ENCODE measurements at places on chromosomes 7 and 10.

DNA sequence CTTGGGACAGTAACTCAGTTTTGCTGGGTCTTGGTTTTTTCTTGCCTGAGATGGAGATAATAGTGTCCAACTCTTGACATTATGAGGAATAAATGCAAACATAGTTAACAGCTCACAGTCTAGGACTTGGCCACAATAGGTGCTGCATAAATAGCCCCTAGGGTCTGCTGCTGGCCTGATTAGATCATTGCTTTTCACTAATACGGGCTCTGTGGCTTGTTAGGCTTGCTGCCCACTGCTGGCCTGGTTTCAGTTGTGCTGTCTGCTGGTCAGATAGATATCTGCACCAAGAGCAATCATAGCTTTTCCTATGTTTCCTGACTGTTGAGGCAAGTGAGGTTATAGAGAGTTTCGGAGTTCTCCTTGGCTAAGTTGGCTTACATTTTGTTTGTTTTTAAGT lies 246.1 kb downstream of the DNAJB9 start:
- no peak for DNase-seq

- no peak for DNase-seq
Observed at GRCh38 chr10:102384053-102384452, 11.5 kb upstream of the NFKB2 start.

DNA sequence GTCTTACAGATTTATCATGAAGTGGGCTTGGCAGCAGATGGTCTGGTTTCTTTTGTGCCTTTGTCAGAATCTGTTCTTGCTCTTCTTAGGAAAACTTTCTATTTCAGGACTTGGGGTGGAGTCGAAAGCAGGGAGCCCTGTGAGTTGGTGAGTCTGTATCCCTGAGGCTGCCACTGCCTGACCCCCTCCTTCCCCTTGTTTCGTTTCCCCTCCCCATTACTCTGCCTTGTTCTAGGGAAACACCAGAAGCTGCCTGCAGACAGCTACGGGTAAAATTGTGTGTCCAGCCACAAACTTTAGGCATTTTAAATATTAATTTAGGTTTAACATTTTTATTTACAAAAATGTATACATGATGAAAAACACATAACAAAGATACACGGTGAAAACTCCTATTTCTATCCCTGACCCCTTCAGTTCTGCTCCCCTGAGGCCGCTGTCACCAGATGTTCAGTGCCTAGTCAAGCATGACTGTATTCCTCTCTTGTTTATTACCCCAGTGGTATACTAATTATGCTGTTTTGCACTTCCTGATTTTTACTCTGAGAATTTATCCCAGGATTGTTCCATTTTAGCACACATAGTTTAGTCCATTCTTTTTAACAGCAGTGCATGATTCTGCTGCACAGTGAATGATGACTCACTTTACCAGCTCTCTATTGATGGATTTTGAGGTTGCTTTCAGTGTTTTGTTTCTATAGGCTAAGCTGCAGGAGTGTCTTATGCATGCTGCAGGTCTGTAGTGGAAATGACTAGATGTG lies 9.1 kb downstream of the TSPAN14 start:
- no peak for DNase-seq

DNA sequence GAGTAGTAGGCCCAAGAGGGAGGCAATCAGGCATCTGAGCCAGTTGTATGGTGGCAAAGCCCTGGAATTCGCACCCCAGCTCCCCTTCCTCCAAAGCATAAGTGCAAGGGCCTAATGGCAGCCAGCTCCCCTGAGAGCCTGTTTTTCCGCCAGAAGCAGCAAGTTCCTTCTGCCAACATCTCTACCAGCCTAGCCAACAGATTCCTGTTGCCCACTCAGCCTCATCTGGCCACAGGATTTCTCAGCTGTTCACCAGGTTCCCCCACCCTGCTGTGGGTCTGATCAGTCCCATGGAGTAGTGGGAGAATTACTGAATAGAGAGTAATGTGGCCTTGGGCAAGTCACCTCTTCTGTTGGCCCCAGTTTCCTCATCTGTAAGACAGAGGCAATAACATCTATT lies 186.2 kb upstream of the PDE1C start:
- DNase-seq = no peak

DNA sequence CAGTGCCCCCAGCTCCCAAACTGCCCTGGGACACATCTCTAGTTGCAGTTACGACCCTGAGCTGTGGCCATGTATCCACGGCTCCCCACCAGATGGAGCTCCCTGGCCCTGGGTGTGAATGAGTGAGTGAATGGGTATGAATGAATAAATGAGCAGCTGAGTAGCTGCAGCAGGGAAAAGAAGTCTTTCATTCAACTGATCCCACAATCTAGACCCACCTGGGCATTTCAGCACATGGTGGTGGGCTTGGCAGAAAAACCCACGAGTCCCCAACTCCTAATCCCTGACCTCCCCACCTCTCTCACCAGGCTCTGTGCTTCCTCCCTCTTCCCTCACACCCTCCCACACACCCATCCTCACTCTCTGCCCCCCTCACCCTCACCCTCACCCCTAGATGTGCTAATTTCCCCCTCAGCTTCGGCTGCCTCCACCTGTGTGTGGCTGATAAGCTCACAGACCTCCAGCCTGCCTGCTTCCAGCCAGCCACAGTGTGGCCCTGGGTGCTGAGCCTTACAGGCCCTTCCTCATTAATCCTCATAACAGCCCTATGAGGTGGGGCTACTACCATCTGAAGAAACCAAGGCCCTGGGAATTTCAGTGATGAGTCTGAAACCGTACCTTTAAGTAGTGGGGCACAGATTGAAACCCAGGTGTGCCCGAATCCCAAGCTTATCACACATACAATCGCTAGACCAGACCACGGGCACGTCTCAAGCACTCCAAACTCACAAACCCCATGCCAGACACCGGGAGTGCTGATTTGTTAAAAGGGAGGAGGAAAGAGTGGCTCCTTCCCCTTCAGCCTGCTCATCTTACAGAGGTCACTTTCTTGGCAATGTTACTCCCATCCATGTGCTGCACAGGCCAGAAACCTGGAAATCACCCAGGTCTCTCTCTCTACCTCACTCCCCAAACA lies 2.2 kb upstream of the ATP6V1F start:
- no peak for DNase-seq

DNA sequence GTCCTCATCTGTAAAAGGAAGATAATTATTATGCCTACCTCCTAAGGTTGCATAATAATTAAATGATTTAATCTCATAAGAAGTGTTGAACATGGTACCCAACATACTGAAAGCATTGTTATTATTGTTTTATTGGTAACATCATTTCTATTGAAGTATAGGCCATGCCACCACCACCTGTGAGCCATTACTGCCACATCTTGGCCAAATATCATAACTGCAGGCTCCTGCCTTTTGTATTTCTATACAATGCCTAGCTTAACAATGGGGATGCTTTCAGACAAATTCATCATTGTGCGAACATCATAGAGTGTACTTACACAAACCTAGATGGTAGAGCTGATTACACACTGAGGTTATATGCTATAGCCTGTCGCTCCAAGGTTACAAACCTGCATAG lies 61.1 kb upstream of the NPSR1 start:
- DNase-seq = no peak

DNA sequence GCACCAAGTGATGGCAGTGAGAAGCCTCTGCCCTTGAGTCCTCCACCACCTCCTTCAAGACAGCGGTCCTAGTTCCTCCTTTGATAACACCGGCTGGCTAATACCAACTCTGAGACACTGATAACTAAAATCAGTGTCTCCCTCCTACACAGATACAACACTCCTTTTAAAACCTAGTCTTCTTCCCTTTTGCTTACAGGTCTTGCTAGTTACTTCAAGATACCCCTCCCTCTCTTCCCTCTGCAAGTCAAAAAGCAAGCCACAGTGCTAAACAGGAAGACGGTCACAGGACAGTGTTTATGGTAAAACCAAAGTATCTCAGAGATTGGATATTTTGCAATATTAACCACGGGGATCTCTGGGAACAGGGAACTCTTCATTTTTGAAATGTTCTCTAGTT lies 4.6 kb downstream of the AKR1B1 start:
- no peak for DNase-seq

GRCh38 chr7:156015237-156016020 lies 203.2 kb upstream of the SHH start:
- DNase-seq = no peak

DNA sequence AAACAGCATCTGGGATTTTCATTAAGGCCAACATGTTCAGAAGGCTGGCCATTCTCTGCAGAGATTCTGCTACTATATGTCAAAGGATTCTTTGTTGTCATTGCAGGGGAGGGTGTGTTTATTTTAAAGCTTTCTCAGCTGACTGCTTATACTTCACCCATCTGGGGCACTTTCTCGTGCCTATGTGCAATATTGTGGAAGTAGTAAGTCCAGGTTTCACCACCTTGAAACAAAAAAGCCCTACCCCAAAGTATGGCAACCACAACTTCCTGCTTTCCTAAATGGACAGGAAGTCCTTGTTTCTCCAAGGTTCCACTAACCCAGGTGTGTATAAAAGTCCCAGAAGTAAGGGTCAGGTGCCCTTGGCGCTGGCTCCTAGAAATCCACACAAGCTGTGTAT lies 58.7 kb upstream of the COL1A2 start:
- no peak for DNase-seq

DNA sequence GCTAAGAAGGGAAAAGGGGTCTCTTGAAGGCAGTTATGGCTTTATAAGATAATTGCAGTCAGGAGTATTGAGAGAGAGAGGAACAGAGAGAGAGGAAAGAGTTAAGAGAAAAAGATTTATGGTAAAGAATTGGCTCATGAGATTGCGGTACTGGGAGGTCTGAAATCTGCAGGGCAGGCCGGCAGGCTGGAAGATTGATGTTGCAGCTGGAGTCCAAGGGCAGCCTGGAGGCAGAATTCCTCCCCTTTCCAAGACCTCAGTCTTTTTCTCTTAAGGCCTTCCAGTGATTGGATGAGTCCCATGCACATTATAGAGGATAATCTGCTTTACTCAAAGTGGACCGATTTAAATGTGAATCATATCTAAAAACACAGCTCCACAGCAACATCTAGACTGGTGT lies 68.4 kb downstream of the HACD1 start:
- DNase-seq = no peak

DNA sequence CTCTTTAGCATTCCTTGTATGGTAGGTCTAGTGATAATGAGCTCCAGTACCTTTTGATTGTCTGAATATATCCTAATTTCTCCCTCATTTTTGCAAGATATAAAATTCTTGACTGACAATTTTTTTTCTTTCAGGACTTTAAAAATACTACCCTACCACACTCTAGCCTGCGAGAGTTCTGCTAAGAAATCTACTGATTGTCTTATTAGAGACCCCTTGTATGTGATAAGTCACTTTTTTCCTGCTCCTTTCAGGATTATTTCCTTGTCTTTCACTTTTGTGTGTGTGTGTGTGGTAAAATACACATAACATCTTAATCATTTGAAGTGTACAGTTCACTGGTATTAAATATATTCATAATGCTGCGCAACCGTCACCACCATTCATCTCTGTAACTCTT lies 68.7 kb upstream of the PPP1R9A start:
- DNase-seq = no peak

DNA sequence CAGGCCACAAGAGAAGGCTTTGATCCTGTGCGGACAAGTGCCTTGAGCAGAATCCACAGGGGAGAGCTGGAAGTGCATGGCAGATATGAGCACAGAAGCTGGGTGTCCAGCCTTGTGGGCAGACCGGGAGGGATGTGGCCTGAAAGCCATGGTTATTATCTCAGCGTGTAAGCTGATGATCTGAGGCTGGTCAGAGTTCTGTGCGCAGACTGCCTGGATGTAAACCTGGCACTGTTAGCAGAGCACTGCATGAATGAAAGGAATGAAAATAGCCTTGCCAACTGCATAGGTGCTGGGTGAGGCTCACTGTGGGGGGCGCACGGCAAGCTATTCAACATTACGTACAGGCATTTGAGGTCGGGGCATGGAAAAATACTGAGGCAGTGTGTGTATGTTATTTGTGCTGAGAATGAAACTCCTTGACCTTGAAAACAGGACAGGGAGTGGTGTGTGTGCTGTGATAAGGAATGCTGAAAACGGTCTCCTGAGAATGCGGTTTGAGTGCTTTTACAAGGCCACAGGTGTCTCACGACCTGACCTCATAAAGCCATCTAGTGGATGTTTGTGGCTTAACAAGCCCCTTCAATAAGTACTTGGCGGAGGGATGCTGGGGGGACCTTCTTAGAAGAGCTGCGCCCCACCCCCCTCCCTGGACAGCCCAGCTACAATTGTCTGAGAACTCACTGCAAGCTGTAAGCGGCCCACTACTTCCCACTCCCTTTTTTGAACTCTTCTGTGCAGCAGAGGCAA lies 18.7 kb downstream of the AKR1C1 start:
- DNase-seq = peak; percentile 63

GRCh38 chr7:47622946-47623640 lies 41.2 kb upstream of the TNS3 start:
- no peak for DNase-seq

DNA sequence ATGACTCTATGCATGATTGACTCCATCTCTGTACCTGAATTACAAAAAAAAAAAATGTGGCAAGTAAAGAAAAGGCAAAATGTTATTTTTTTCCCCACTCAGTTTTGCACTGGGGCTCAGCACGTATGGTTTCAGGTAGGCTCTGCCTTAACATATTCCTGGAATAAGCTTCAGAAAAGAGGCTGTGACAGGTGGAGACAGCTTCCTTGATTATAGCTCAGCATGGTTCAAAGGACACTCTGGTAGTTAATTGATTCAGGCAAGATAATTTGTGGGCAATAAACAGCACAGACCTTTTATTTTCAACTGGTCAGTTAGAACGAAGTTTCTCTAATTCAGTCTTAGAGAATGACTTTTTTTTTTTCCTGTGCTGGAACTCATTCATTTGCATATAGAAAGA lies 347.3 kb downstream of the GALNT17 start:
- no peak for DNase-seq

DNA sequence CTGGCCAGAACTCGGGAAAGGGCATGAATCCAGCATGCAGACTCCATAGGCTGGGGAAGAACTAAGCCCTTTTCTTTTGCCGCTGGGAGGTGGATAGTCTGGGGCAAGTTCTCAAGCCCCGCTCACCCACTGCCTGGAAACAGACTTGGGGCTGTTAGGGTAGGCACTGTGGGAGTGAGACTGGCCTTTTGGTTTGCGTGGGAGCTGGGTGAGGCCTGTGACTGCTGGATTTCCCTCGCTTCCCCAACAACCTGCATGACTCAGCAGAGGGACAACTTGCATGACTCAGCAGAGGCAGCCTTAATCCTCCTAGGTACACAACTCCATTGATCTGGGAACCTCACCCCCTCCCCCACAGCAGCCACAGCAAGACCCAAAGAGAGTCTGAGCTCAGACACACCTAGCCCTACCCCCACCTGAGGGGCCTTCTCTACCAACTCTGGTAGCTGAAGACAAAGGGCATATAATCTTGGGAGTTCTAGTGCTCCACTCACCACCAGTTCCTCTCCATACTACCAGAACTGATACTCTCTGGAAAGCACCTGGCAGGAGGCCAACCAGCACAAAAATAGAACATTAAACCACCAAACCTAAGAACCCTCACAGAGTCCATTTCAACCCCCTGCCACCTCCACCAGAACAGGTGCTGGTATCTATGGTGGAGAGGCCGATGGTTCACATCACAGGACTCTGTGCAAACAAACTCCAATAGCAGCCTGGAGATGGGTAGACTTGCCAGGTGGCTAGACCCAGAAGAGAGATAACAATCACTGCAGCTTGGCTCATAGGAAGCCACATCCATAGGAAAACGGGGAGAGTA lies 81.4 kb upstream of the LAMB4 start:
- DNase-seq = no peak

Data from kidney glomerular epithelial cell (primary cell).